A549 treated with RU486 at 1 μM for 4 hours (cell line): ENCODE measurements at places on chromosomes 11 and 22. TPM values are rescaled to one million over a fixed set of nuclear protein-coding genes. Genes with fewer than 3 reads are reported as not detected.

ZDHHC5 gene
- total RNA-seq: 70.5 to 76.1 TPM (median 73.5 TPM) in 5 replicates

CECR2 gene
- 0.05 to 0.16 TPM (median 0.08 TPM) in 5 replicates for total RNA-seq

LINC01488 gene
- not detected in 5 replicates for total RNA-seq

HEPN1 gene
- not detected in 5 replicates for total RNA-seq

DRD4 gene
- total RNA-seq: 0.10 to 0.45 TPM (median 0.22 TPM) in 5 replicates

RAC2 gene
- 0.16 to 0.23 TPM (median 0.16 TPM) in 3 of 5 replicates, not detected in the others for total RNA-seq
